ENCODE measurements at places on chromosomes 5 and 9.

DNA sequence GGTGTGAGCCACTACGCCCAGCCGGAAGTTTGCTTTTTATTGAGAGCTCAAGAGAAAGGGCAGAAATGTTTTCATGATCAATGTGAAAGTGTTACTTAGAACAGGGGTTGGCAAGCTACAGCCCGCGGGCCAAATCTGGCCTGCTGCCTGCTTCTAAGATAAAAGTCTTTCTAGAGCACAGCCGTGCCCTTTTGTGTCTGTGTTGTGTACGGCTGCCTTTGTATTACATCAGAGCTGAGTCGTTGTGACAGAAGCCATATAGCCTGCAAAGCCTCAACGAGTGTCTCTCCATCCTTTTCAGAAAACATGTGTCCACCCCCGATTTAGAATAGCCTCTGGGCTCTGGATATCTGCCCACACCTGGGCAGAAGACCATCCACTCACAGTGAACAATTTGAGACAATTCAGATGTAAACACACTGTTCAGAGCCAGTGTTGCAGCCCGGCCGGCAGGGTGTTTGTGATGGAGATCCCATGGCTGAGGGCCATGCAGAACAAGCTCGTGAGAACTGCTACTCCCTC is 28.8 kb downstream of the AK8 start:
- H3K27me3 ChIP-seq: no peaks in the 10 kb centered on the region
- H3K4me1 ChIP-seq: peaks cover 21% of the 10 kb centered on the region
- DNase-seq: peak; percentile 67
- H3K27ac ChIP-seq: no peak overlapping the region

DNA sequence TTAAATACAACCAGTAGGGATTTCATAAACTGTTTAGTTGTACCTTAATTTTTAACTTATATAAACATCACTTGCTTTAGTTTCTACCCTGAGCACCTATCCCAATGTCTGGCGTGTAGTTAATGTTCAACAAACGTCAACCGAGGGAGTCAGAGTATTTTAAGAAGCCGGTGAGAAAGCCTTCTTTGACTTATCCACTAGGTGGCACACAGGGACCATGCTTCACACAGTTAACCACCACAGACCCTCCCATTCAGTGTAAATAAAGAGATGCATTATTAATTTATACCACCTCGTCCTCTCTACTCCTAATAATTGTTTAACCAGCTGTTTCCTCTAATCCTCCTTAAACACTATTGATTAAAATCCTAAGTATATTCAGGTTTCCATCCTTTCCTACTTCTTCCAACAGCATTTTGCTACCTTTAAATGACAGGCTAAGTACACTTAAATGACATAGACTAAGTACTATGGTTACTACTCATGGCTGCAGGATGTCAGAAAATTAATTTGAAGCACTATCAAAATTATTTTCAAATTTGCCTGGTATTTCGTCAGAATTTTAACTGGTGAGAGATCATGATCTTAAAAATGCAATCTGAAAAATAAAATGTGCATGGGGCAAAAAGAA is 2.3 kb downstream of the HAPLN1 start:
- H3K36me3 ChIP-seq: no peaks in the 10 kb centered on the region
- H3K27me3 ChIP-seq: peaks cover 3% of the 10 kb centered on the region
- no peak overlapping the region for H3K27ac ChIP-seq
- peak; percentile 89 for DNase-seq
- H3K4me1 ChIP-seq: peaks cover 7% of the 10 kb centered on the region
- H3K4me3 ChIP-seq: no peak overlapping the region

- H3K27ac ChIP-seq: no peak overlapping the region
- H3K4me1 ChIP-seq: no peaks in the 10 kb centered on the region
- no peak for DNase-seq
- H3K27me3 ChIP-seq: no peaks in the 10 kb centered on the region
- H3K36me3 ChIP-seq: no peaks in the 10 kb centered on the region
These were observed 487.4 kb downstream of the IRX1 start for GRCh38 chr5:4082966-4083564.

DNA sequence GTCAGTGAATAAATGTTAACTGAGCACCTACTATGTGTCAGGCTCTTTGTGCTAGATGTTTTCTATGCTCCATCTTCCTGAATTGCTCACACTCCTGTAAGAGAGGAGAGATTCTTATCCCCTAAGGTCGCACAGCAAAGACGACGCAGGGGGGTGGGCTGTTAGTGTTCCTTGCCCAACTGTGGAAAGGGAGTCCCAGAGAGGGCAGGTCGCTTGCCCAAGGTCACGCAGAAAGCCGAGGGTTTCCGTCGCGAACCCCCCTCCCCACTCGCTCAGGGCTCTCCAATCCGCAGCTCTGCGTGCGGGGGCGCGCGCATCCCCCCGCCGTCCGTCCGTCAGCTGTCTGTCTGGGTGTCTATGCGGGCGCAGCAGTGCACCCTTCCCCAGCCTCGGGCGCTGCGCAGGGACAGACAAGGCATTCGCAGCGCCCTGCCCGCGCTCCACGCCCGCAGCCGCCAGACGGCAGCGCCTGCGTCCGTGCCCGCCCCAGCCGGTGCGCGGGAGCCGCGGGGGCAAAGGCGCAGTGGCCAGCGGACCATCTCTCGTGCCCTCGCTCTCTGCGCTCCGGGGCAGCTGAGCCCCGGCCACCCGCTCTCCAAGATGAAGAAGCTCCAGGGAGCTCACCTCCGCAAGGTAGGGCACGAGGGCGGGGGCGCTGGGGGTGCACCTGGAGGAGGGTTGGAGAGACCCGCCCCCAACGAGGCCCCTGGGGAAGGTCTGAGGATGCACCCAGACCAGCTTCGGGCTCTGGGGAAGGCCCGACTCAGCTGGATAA is at the start of gene SLC6A7:
Gene SLC6A7 (plus strand): TSS at position 335 of the 775 bp plus-strand sequence. CDS start 266 bp downstream, at position 601.
- H3K4me3 ChIP-seq: peak within 1 kb of the TSS; percentile 21
- no peak for DNase-seq
- H3K36me3 ChIP-seq: no peaks in the 10 kb centered on the region
- no peak within 1 kb of the TSS for H3K27ac ChIP-seq
- H3K27me3 ChIP-seq: peaks cover 32% of the 10 kb centered on the region
- peaks cover 39% of the 10 kb centered on the region for H3K4me1 ChIP-seq

DNA sequence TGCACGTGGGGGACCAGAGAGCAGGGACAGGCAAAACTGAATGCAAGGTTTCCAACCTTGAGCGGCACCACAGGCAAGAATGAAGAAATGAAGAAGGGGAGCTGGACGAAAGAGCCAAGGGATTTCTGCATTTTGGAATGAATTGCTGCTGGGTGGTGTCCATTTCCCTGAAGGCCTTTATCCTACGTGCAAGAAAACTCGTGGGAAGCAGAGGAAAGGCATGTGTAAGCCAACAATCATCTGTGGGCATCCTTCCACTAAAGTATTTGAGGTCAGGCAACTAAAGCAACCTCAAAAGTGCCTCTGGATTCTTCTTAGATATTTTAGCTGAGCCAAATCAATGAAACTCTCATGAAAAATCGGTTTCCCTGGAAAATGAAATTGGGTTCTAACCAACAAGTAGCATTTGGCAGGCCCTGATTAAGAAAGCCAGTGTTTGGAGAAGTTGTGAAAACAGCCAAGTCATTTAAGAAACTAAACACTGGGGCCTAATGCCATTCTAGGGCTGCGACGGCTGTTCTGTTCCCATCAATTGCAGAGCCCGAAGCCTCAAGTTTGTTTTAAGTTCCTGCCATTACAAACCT is 4.7 kb upstream of the TGFBI start:
- DNase-seq: no peak
- no peak overlapping the region for H3K4me3 ChIP-seq
- no peaks in the 10 kb centered on the region for H3K36me3 ChIP-seq
- peaks cover 8% of the 10 kb centered on the region for H3K4me1 ChIP-seq

GRCh38 chr9:26562338-26562737 is 330.3 kb downstream of the CAAP1 start:
- H3K4me1 ChIP-seq: no peaks in the 10 kb centered on the region
- H3K27ac ChIP-seq: no peak overlapping the region
- DNase-seq: no peak
- no peak overlapping the region for H3K4me3 ChIP-seq
- no peaks in the 10 kb centered on the region for H3K27me3 ChIP-seq

DNA sequence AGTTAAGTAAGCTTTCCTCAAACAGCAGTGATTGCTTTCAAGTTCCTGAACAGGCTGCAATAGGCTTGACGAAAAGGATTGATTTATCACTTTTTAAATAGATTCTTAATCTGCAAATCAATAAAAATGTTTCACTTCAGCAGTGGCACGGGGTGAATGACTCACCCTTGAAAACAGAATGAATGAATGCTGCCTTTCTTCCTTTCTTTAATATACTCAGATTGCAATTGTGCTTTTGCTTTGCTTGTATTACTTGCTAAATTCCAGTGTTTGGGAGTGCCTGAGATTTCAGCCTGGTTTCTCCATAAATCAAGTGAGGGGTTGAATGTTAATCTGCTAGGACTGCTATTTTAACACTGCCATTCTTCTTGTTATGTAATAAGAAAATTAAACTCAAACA is 1293.8 kb downstream of the PTPRD start:
- no peaks in the 10 kb centered on the region for H3K27me3 ChIP-seq
- no peak overlapping the region for H3K27ac ChIP-seq
- H3K36me3 ChIP-seq: no peaks in the 10 kb centered on the region
- DNase-seq: peak; percentile 4
- no peaks in the 10 kb centered on the region for H3K4me1 ChIP-seq

- H3K4me1 ChIP-seq: peaks cover 24% of the 10 kb centered on the region
- no peaks in the 10 kb centered on the region for H3K27me3 ChIP-seq
- DNase-seq: peak; percentile 88
- H3K4me3 ChIP-seq: peak within 1 kb of the TSS; percentile 93
- no peaks in the 10 kb centered on the region for H3K36me3 ChIP-seq
These were observed at the start of gene SPARC for GRCh38 chr5:151686674-151687407. Gene SPARC (minus strand): TSS chr5:151686915. CDS start chr5:151676188, 10,727 bp downstream.

DNA sequence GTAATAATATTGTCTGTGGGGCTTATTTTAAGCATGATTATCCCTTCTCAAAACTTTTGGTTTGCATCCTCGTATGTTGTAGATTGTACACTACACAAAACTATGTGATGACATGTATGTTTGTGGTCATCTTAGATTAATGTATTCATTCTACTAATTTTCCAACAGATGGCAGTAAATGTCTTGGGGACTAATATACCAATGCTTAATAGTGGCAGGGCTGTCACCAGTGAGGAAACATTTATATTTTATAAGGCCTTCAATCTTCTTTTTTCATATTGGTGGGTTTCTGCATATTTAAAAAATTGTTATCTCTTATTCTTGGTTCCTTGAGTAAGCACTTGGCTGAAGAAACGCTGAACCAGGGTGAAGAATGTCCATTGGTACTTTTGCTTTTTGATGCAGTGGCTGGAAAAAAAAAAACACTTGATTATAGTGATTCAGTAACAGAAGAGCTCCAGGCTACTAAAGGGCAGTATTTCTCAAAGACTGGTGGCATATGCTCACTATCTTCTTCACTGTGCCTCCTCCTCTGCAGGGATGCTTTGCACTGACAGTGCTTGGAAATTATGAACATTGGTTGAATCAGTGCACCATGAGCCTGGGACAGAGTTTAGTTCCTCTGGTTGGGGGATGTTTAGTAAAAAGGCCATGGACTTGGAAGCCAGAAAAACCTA is 530.3 kb downstream of the RASEF start:
- H3K4me1 ChIP-seq: no peaks in the 10 kb centered on the region
- H3K4me3 ChIP-seq: no peak overlapping the region
- H3K27ac ChIP-seq: no peak overlapping the region

- no peak overlapping the region for H3K27ac ChIP-seq
- H3K36me3 ChIP-seq: no peaks in the 10 kb centered on the region
- H3K4me1 ChIP-seq: no peaks in the 10 kb centered on the region
- no peak for DNase-seq
- no peaks in the 10 kb centered on the region for H3K27me3 ChIP-seq
These were observed 80.6 kb downstream of the FBXO4 start for GRCh38 chr5:42005561-42006153.

GRCh38 chr9:121498150-121498486 is 1.5 kb downstream of the GGTA1 start:
- H3K4me1 ChIP-seq: peaks cover 29% of the 10 kb centered on the region
- H3K27ac ChIP-seq: no peak overlapping the region
- H3K36me3 ChIP-seq: no peaks in the 10 kb centered on the region
- H3K27me3 ChIP-seq: peaks cover 30% of the 10 kb centered on the region

- no peaks in the 10 kb centered on the region for H3K27me3 ChIP-seq
- no peak overlapping the region for H3K27ac ChIP-seq
- H3K4me3 ChIP-seq: no peak overlapping the region
- peaks cover 12% of the 10 kb centered on the region for H3K4me1 ChIP-seq
These were observed 23.3 kb upstream of the EEIG1 start for GRCh38 chr9:128003966-128004604.

- no peak for DNase-seq
- no peaks in the 10 kb centered on the region for H3K27me3 ChIP-seq
- H3K4me3 ChIP-seq: no peak overlapping the region
- H3K4me1 ChIP-seq: peaks cover 5% of the 10 kb centered on the region
These were observed 214.9 kb downstream of the TMEM167A start for GRCh38 chr5:82862261-82862660.

- H3K36me3 ChIP-seq: peaks cover 95% of the 10 kb centered on the region
- no peak overlapping the region for H3K27ac ChIP-seq
- DNase-seq: no peak
These were observed 88.3 kb downstream of the PHF2 start for GRCh38 chr9:93664549-93665120.

DNA sequence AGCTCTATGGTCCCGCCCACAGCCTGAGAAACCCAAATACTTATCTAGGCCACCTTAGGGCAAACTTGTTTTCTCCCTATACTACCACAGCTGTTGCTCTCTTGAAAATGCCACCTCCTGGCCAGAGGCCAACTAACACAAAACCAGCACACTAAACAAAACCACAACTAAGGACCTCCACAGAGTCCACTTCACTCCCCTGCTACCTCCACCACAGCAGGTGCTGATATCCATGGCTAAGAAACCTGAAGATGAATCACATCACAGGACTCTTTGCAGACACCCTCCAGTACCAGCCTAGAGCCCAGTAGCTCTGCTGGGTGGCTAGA is 108.4 kb downstream of the ALDH1A1 start:
- H3K4me3 ChIP-seq: no peak overlapping the region
- no peak overlapping the region for H3K27ac ChIP-seq
- no peaks in the 10 kb centered on the region for H3K27me3 ChIP-seq
- H3K4me1 ChIP-seq: no peaks in the 10 kb centered on the region
- DNase-seq: no peak

DNA sequence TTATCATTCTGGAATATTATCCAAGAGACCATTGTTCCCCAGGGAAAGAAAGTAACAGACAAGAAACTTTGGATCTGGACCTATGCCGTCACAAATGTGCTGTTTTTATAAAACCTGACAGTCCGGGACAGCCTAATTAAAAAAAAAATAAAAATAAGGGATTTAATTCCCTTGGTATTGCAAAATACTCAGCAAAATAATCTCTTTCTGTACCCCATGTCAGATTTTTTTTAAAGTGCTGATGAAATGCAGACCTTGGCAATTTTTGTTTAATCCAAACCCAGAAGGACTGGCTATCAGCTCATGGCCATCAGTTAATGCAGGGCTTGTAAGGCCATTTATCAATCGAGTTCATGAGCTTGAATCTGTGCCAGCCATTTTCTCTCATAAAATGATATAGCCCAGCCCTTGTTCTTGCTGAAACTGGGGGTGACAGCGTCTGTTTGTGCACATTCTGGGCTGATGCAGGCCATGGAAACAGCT is 162.7 kb upstream of the S1PR3 start:
- H3K36me3 ChIP-seq: no peaks in the 10 kb centered on the region
- H3K4me3 ChIP-seq: no peak overlapping the region
- no peaks in the 10 kb centered on the region for H3K27me3 ChIP-seq
- H3K27ac ChIP-seq: no peak overlapping the region
- DNase-seq: no peak

Data from spinal cord (tissue), 10 donors.